CD4-positive, alpha-beta T cell treated with Interleukin-4 for 1 hour (primary cell): ENCODE measurements at places on chromosomes 6 and 20.

- no peak for DNase-seq
These were observed 181.9 kb downstream of the SYNDIG1 start for GRCh38 chr20:24651171-24651975.

DNA sequence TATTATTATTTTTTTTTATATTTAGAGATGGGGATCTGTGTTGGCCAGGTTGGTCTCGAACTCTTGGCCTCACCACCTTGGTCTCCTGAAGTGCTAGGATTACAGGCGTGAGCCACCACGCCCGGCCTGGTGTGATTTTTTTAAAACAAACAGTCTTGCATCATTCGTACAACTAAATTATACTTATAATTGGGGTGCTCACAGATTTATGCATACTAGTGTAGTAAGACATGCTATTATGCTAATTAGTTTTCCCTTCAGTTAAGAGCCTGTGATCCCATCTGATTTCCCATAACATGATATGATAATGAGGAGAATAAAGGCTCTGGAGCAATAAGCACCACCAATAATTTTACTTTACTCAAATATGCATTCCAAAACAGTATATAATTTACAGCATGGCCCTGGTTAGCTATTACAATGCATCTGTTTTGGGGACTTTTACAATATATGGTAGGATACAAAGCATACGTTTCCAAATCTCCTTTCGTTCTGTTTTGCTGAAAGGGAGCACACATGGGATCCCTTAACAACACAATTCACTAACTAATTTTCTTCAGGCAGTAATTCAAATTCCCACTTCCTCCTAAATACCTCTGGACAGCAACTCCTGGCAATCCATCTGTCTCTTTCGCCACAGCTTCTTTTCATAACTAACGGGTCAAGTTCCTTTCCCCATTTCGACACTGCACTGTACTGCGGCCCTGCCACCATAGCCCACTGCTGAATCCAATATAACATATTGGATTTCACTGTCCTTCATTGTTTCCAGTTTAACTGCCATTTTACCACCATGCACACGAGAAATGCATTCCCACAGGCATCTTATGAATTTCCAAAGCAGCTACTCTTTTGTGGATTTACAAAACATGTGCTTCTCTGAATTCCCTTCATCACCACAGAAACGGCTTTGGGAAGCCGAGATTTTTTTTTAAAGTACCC is 1.7 kb downstream of the NUDT3 start:
- DNase-seq = no peak

DNA sequence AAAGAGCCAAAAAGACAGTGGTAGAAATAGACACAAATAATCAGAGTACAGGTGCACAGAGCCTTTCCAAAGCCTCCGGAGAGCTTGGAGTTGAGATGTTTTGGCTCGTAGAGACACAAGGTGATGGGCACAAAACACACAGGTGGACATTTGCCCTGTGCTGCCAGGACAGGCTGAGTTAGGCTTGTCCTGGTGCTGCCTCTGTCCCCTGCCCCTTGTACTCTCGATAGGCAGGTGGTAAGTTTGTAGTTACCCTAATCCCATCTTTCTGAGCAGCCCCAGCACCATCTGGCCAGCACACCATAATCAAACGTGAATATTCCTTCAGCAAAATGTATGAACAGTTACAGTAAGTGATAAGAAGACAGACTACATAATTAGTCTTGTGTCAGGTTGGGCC is 95.5 kb downstream of the FOXC1 start:
- no peak for DNase-seq

- DNase-seq = peak; percentile 45
These were observed 17.4 kb upstream of the AVP start for GRCh38 chr20:3101737-3102574.

- no peak for DNase-seq
These were observed 291.4 kb downstream of the BTBD9 start for GRCh38 chr6:38348371-38348770.

DNA sequence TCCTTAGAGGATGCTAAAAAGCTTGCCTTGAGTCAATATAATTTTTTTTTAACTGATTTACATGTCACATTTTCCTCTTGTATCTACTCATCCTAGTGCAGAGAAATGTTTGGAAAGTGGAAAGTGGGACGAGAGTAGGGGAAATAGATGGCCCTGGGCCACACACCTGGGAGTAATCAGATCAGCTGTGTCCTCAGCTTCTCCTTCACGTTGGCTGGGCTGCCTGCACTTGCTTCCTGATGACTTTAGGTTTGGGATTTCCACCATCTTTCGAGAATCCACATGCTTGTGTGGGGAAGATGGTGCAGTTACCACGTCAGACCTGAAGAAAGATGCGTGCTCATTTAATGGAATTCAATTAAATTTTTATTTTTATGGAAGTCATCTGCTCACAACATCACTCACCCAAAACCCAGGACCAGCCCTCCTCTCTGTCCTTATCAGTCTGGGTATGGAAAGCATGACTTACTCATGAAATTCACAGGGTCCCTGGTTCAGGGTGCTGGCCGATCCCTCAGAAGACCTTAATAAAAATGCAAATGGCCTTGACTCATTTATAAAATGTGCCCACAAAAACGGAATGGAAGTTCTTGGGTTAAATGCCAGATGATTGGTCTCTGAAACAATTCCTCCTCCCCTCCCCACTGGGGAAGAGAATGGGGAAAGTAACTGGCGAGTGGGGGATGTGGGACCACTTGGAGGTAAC is 74.5 kb upstream of the TIAM2 start:
- DNase-seq = no peak

DNA sequence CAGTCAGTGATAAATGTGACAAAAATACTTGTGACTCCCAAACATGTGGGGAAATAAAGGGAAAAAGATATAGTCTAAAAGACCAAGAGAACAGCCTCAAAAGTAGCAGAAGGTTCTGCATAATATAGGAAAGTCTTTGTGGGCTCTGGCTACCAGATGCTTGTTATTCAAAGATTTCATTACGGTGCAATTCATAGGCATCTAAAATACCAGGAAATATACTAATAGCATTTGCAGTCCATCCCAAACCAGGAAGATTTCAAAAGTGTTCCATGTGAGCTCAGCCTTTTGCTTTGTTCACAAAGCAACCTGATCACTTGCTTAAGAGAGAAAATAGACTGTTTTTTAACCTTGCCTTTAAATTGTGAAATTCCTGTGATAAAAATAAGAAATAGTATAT is 506.7 kb upstream of the MARCKS start:
- no peak for DNase-seq
